ENCODE measurements at places on chromosomes 3 and 15.

DNA sequence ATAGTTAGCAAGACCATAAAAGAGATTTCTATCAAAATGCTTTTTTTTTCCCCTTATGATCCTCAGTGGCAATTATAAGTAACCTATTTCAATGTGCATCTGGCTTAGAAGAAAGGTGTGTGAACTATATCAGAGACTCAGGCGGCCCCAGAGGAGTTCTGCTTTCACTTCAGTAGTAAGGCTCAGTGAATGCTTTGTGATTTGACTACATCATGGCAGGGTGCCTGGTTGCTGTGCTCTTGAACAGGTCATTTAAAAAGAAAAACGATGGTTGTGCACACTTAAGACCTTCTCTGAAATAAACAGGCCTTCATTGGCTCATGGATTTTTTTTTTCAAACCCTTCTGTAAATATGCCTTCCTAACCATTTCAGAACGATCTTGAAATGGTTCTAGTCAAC lies 400.4 kb upstream of the RARB start:
- no peak for DNase-seq

DNA sequence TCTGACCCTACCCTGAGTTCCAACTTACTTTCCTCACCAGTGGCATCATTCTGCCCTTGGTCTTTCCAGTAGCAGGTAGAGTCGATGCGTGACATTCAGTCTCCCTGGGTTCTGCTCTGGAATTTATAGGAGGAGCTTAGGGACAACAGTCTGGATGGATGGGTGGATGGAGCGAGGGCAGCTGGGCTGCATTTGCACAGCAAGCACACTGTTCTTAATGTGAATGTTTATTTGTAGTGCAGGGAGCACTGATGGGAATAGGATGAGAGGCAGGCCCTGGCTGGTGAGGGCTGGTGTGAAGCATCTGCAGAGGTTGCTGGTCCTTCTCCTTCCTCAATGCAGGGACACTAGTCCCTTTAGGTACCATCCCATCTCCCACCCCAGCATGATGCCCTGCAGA lies 176.2 kb downstream of the EPHB1 start:
- DNase-seq: no peak

GRCh38 chr3:171783626-171784025 lies 26.7 kb downstream of the PLD1 start:
- no peak for DNase-seq

- no peak for DNase-seq
Measured at GRCh38 chr3:179454887-179455286, 3.6 kb upstream of the GNB4 start.

DNA sequence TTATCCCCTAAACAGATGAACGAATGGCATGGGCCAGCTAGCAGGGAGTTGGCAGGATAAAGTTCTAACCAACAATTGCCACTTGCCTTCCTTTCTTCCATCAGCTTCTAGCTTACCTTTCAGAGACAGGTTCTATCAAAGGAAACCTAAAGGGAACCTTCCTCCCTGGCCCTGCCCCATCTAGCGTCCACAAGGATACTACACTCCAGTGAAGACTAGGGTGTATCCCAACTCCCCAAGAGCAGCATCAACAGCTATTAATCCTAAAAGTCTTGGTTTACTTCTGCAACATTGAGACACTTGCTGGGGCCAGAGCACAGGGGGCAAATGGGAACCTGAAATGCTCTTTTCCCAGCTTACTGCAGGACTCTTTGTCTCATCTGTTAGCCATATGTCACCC lies 37.0 kb upstream of the TMC3 start:
- no peak for DNase-seq

- no peak for DNase-seq
Measured at GRCh38 chr3:117893638-117894037, 1141.0 kb downstream of the IGSF11 start.

GRCh38 chr15:64683378-64683777 lies 92.0 kb downstream of the RBPMS2 start:
- DNase-seq: no peak

DNA sequence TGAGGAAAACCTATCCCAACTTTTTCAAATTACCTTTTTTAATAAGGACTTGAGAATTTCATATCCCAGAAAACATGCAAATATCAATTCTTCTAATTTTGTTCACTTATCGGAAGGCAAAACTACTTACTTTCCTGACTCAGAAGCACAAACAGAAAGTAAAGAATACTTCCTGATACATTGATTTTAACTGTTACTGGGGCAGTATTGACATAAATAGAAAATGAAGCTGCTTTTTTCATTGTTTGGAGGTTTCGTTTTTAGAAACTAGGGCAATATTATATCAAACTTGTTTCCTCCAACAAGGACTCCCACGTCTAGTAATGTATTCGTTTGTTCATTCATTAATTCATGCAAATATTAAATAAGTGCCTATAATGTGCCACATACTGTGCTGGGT lies 19.1 kb downstream of the PAQR9 start:
- no peak for DNase-seq

DNA sequence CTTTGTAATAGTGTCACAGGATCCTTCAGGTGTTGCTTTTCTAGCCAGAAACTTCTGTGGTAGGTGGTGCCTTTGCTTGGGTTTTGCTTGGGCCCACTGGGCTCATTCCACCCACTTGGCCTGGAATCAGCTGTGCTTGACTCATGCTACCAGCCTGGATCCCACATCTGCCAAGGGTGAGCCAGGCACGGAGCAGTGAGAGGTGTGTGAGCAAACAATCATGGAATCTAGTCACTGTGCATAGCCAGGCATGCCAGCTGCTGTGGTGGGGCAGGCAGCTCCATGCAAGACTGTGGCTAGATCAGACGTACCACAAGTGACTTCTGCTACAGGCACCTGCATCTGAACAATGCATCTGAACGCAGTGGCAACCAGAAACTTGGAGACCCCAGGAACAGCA lies 275.9 kb downstream of the UBE2E2 start:
- no peak for DNase-seq
